ENCODE measurements at places on chromosomes 5 and 9.

DNA sequence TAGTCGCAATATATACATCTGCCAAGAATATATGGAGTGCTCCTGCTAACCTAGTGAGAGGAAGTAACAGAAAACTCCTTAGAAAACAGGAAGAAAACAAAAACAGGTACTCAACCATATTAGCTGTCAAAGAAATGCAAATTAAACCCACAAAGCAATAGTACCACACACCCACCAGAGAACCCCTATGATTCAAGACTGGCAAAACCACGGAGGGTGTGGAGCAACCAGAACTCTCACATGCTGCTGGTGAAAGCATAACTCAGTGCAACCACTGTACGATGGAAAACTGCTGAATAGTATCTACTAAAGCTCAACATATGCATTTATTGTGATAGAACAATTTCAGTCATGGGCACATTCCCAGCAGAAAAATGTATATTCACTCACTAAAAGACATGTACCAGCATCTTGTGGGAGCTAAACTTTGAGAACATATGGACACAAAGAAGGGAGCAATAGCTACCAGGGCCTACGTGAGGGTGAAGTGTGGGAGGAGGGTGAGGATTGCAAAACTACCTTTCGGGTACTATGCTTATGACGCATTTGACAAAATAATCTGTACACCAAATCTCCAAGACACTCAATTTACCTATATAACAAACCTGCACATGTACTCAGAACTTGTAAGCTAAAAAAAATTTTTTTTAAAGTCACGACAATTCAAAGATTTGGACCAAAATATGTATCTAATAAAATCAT lies 34.0 kb downstream of the PTPN3 start:
- no peak for DNase-seq

DNA sequence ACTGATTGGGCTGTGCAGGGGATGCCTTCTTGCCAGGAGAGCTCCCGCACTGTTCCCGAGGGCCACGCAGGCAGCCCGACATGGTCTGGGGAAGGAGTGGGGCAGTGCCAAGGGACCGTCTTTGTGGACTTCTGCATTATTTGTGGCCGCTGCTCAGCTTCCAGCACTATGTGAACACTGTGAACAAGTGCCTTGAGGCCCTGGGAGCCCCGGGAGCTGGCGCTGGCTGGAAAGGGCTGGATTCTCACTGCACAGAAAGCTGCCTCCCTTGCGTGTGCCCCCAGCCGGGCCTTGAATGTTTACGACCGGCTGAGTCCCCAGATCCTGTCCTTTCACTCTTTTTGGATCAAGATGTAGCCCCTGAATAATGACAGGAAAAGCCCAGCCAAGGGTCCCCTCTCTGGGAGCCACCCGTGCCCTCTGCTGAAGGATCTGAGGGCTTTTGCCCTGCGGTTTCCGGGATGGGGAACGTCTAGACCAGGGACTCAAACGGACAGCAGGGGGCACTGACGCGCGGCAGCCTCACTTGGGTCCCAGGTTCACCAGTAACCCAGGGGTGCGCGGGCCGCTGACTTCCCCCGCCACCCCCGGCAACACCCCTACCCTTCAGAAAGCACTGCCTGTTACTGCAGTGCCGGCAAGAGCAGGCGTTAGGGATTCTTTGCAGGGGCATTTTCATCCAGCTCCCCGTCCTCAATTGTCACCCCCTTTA lies 98.9 kb upstream of the FCN2 start:
- peak; percentile 59 for DNase-seq

DNA sequence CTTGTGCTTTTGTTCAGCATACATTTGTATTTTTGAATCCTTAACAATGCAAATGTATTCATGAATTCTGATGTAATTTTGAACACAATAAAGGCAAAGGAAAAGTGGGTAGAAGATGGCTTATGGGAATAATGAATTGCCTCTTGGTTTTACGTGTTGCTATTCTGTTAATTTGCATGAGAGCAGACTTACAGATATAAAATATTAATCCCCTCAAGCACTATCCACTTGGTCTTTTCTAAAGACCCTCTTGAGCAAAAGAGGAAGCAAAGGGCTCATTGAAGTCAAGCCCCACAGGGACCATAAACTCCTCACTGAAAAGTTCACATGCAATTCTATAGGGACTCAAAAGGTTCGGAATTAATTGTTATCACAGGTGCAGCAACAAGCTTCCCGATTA lies 51.9 kb downstream of the OSTF1 start:
- DNase-seq, result peak; percentile 26

- no peak for DNase-seq
These were observed 514.6 kb downstream of the ZNF608 start for GRCh38 chr5:124231802-124232201.

DNA sequence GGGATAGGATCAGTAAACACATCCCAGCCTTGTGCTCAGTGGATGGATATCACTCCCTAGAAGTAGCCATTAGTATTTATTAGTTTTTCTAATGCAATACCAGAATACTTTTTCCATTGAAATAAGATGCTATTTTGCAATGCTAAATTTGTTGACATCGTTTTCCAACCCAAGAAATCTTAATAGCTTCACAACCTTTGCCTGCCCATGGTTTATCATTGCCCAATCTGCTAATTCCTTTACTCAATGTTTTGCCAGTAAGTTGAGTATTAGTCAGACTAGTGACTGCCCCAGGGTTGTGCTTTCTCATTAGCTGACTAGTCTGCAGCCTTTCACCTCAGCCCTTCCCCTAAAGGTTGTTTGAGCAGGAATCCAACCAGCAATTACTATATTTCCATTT lies 62.9 kb downstream of the NREP start:
- no peak for DNase-seq
